ENCODE measurements at places on chromosomes 16 and 17.
A peak's percentile ranks its signal among the peaks of the same experiment; 100 is the strongest.

DNA sequence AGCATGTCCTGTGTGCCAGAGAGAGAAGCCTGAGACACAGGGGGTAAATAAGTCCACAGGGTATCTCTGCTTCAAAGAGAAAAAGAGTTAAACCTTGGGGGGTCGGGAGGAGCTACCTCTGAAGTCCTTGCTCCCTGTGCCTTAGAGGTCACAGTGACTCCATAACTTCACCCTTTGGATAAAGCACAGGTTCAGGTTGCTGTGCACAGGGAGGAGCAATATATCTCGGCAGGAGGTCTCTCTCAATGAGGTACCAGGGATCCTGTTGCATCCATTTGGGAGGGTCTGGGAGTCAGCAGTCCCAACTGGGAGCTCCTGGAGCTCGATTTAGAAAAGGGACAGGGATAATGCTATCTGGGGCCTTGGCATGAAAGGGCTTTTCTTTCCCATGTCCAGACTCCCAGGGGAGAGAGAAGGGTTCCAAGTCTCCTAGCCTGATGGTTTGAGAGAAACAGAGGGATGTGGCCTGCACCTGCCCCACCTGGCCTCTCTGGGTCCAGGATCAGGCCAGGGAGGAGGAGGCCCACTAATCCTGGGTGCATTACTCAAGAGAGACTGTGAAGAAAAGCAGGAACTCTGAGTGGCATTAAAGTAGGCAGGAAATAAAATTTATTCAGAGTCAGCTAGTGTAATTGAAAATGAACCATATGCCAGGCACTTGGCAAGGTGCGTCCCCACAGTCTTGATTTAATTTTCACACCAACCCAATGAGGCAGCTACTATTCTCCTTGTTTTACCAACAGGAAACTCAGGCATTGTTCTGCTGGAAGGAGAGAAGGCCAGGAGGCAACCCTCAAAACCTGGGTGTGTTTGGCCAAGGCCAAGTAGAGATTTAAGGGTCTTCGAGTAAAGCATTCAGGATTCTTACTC lies 40.7 kb downstream of the CUEDC1 start:
- DNase-seq = no peak

DNA sequence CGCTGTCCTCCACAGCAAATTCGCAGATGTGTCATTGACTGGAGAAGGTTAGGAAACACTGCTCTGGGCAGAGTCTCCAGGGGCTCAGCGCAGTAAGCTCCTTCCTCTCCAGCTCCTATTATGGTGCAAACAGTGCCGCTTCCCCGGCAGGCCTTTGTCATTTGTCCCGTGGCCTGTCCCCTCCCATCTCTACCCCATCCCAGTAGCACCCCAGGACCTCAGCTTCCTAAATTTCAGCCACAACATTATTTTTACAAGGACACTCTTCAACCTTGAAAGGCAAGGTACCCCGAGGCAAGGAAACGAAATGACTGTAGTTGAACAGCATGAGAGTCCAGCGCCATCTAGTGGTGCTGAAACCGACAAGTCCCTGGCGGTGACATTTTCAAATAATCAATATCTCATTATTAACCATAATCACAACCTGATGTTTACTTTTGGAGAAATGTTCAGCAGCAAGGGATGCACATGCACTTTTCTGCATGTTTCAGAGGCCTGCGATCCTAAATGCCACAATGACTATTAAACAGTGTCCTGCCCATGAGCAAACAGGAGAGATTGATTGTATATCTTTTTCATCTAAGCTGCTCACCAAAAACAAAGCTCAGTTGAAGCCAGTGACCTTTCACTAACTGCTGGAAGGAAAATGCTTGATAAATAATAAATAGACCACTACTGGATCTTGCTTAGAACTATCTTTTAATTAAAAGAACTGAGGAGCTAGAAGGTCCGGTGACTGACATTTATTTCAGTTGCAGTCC lies 16.5 kb downstream of the MRPS23 start:
- DNase-seq = peak; percentile 80

DNA sequence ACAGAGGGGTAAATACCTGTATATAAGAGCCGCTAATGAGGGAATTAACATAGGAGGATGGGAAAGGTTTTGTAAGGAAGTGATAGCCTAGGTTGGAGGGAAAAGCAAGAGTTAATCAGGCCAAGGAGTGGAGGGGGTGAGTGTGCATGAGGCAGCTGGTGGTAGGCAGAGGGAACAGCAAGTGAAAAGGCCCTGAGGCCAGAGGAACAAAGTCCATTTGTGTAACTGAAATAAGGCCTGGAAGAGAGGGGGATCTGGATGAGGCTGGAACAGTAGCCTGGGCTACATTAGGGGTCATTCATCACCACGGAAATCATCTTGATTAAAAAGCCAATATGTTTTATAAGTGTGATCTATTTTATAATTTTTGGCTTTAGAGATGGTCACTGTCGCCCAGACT lies 45.7 kb downstream of the FZD2 start:
- no peak for DNase-seq

GRCh38 chr17:37701496-37701898 lies 43.4 kb downstream of the HNF1B start:
- no peak for DNase-seq

- no peak for DNase-seq
Observed at GRCh38 chr17:65236321-65236720, 99.2 kb downstream of the RGS9 start.

DNA sequence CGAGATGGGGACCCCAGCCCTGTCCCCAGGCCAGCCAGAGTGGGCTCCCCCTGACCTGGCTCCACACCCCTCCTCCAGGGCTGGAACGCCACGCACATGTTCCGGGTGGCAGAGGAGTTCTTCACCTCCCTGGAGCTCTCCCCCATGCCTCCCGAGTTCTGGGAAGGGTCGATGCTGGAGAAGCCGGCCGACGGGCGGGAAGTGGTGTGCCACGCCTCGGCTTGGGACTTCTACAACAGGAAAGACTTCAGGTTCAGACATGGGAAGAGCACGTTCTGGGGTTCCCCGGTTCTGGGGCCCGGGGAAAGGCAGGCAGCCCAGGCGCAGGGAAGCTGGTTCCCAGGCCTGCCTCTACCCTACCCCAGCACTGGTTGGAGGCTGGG lies 4.6 kb downstream of the ACE start:
- no peak for DNase-seq

- DNase-seq = no peak
Observed at GRCh38 chr17:34710226-34710625, 130.8 kb downstream of the TMEM132E start.
